ENCODE measurements at places on chromosomes 4 and X.

GRCh38 chr4:2482192-2482591 is 13.3 kb downstream of the RNF4 start:
- no peak for DNase-seq

DNA sequence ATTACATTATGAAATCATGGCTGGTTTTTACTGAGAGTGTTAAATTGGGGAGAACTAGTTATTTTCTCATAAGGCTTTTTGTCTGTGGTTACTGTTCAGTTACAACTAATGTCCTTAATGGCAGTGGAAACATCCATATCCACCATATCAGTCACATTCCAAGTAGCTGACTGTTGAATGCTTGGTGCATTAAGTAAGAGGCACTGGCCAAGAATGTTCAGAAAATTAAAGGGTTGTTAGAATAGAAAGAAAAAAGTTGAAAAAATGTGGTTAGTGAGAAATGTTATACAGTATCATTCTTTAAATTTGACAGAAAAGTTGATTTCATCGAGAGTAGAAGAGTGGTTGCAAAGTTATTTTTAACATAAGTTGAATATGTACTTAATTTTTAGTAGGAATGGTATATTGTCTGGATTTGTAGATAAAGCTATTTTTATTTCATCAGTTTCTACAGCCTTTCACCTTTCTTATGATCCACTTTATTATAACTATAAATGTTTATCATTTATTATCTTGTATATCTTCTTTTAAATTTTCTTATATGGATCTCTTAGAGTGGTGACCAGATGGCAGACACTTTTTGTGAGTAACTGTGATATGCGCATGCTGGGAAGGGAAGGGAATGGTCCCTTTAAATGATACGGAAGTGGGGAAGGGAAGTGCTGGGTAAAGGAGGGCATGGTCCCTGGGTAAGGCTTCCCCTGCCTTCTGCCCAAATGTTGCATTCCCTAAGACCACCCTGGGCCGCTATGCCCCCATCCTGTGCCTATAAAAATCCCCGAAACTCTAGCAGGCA is 2407.1 kb downstream of the ARAP2 start:
- no peak for DNase-seq

GRCh38 chr4:39664828-39665731 is 26.4 kb upstream of the SMIM14 start:
- no peak for DNase-seq

DNA sequence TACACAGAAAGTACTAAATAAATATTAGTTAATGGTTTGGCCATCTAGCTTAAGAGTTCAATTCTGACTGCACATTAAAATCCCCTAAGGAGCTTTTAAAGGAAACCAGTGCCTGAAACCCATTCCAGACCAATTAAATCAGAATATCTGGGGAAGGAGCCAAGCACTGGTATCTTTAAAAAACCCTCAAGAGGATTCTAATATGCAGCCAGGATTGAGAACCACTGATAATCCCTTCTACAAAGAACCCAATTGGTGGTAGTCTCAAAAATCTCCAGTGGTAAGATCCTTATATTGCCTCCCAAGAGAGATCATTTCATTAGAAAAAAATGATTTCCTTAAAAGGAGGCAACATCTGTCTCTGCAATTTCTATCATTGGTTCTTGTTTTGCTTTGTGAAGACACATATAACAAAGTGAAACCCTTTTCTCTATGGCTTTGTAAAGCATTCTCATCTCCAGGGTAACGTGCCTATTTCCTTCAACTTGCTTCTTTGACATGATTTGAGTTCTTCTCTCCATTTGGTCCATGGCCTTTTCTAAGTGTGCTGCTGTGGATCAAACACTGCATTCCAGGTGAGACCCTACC is 3.5 kb downstream of the GPR34 start:
- DNase-seq, result no peak

DNA sequence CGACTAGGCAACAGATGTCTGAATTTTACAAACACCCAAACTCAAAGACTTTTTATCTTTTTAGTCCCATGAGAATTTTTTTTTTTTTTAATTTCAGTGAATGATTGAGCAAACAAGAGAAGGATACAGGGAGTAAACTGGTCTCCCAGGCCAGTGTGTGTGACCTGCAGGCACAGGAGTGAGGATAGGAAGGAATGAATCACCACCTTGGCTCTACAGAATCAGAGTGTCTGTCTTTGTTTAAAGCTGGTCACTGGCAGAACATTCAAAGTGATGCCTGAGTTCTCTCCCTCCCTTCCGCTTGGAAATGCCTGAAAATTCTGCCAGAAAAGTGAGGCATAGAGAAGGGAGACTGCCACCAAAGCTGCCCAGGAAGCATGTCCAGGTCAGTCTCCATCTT is 69.5 kb downstream of the PARM1 start:
- DNase-seq, result no peak

GRCh38 chr4:153099391-153100140 is 104.7 kb upstream of the TRIM2 start:
- DNase-seq, result no peak

GRCh38 chr4:127174616-127175015 is 458.1 kb upstream of the INTU start:
- no peak for DNase-seq

- no peak for DNase-seq
Measured at GRCh38 chr4:158929939-158930638, 161.3 kb downstream of the FNIP2 start.

- no peak for DNase-seq
Measured at GRCh38 chr4:186904101-186904500, 180.4 kb upstream of the FAT1 start.

- DNase-seq, result no peak
Measured at GRCh38 chr4:1971456-1972200, 37.1 kb downstream of the NELFA start.

DNA sequence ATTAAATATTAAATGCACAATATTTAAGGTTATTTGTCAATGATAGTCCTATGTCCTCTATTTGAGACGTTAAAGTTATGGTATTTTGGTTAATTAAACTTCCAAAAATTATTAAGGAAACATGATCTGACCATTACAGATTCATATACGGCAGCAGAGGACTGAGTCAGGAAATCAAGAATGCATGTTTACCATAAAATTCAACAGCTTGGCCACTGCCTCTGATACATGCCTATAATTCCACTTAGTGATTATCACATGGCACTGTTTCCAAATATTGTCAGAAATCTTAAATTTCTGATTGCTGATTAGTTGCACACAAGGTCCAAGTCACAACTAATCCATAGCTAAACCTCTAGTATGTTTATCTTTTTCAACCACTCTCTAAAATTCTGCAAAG is 232.2 kb upstream of the UGT8 start:
- DNase-seq, result no peak

DNA sequence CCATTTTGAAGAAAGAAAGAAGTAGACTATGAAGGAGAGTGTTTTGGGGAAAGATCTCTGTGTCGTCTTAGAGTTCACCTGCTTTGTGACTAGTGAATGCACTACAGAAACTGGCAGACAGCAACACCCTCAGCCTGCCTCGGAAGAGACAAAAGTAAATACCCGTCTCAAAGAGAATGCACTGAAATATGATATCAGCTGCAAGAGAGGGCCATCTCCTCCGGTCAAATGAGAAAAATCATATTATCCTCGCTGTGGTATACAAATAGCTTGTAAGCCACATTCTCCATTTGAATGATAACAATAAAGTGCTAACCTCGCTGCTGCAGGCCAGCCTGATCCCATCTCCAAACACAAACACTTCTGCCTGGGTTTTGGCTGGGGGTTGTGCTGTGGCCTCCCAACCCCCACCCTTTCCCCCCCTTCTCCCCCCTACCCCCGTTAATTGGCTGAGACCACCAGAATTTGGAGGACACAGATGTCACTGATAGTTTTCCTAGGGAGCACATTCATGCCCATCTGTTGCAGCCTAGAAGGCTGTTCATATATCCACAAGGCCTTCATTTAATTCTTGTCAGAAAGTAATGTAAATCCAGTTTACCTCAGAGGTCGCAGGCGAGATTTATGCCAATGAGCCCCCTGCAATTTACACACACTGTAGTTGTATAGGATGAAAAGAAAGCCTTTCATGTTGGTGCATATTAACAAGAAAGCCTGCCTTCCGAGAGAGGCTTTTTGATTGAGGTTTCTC is 46.3 kb downstream of the ALPK1 start:
- DNase-seq, result no peak
